ENCODE measurements at places on chromosomes 11 and 22.

- DNase-seq = no peak
Observed at GRCh38 chr11:45856044-45856468, 8.8 kb downstream of the CRY2 start.

GRCh38 chr11:128061281-128061871 is 526.0 kb downstream of the ETS1 start:
- DNase-seq = no peak

DNA sequence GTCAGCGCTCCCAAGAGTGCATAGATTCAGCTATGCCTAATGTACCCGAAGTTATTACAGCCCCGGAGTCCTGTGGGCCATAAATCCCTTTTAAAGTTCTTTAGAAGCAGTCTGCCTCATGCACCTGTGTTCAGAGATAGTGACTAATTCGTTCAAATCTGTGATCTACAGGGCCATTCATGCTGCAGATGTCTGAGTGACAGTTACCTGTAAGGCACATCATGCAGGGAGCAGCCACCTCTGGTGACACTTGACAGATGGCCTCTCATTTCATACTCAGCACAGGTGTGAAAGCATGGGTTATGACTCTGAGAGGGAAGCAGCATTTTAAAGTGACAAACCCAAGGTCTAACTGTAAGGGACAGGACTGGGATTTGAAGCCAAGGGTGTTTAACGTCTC is 2.4 kb upstream of the E2F8 start:
- DNase-seq = no peak

DNA sequence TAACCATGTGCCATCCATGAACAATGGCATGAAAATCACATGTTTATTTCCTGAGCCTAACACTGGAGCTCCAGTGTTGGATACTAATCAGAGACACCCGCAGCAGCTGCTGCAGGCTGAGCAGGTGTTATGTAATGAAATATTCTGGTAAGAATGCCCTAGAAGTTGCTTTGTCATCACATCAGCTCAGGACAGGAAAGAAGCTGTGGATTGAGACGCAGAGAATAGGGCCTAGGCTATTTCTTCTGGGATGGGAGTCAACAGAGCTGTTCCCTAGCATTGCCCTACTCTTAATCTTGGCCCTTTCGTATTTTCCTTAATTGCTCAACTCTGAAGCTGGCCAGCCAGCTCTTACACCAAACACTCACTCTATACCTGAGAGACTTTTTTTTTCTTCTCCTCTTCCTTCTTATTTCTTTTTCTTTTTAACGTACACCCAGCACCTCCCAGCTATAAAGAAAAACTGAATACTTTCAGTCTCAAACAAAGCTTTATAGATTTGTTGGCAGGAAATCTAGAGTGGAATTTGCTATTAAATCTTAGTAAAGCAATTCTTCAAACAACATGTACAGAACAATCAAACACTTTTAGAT is 31.9 kb downstream of the RASSF10 start:
- no peak for DNase-seq

- no peak for DNase-seq
Observed at GRCh38 chr11:8287703-8288102, 24.0 kb upstream of the LMO1 start.

DNA sequence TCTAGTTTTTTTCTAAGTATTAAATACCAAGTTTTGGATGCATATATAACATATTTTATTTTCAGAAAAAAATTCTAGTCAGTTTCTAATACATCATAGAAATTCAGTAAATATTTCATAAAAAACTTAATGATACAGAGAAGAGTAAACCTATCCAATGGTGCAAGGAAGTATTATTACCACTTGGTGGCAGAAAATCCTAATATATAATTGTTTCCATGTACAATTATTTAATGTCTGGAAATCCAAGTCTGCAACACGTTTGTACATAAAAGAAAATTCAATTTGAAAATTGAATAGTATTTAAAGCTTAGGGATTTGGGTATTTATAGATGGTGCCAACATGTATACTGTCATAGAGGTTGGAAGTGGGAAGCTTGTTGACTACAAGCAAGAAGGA is 127.0 kb downstream of the TRPC6 start:
- no peak for DNase-seq

GRCh38 chr22:45455621-45456020 is 42.1 kb downstream of the RIBC2 start:
- DNase-seq = no peak

GRCh38 chr22:23233752-23234408 is 53.6 kb downstream of the BCR start:
- DNase-seq = no peak

DNA sequence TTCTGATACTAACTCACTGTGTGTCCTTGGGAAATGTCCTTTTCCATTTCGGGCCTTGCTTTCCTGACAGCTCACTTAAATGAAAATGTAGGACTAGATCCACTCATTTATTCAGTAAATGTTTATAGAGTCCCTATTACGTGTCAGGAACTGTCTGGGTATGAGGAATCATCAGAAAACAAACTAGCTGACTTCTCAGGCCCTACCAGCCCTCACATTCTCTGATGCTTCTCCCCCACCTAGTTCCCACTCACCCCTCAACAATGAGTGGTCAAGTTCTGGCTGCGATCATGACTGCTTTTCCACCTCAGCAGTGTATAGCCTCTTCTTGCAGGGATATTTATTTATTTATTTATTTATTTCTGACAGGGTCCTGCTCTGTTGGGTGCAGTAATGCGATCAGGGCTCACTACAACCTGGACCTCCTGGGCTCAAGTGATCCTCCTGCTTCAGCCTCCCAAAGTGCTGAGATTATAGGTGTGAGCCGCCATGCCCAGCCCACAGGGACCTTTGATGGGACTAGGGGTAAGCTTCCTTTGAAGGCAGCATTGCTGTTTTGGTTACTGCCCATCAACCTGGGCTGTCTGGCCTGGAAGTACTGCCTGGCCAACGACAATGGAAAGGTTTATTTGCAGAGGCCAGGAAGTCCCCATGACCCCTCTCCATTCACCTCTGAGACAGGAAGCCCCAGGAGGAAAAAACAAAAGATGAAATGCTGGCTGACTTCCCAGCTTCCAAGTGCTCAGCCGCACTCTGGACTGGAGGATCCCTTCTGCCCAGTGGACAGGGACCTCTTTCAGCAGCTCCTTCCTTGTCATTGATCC is 33.1 kb upstream of the POLD3 start:
- no peak for DNase-seq

GRCh38 chr11:111976119-111976766 is 39.1 kb downstream of the DIXDC1 start:
- no peak for DNase-seq

- DNase-seq = peak; percentile 76
Observed at GRCh38 chr22:26364066-26365015, 64.7 kb upstream of the ASPHD2 start.

DNA sequence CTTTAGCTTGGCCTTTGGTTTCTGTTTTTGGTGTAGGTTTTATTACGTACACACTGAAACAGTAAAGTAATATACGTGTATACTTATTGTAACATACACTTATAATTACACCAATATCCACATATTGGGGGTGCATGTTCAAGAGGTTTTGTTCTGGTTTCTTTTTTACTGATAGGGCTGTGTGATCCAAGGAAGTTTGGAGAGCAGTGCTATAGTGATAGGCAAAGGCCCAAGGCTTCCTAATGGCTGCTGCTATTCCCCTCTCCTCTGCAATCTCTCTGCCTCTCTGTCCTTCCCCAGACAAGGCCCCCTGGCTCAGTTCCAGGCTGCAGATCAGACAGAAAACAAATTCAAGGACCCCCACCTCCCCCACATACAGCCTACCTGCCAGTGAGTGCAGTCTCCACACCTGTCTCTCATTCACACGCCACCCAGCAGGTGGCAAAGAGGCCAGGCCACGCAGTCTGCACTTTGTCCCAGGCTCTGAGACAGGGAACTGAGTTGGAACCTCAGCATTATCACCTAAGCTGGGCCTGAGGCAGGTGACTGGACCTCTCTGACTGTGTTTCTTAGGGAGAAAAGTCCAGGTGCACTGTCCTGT is 15.1 kb downstream of the TMEM184B start:
- no peak for DNase-seq

DNA sequence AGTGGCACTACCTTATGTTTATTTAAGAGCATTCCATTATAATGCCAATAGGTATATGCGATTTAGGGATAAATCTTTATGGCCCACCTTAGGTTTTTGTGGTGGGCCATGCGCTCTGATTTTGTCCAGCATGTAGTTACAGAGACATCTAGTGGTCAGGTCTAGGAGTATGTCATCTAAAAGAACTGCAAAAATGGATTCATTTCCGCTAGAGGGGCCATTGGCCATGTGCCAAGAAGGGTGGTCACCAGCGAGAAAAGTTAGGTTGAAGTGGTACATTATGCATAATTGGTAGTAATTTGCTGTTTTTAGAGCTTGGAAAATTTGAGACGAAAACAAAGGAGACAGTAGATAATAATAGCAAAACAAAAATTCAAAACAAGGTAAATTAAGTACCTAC is 27.7 kb downstream of the LRRC4C start:
- no peak for DNase-seq

DNA sequence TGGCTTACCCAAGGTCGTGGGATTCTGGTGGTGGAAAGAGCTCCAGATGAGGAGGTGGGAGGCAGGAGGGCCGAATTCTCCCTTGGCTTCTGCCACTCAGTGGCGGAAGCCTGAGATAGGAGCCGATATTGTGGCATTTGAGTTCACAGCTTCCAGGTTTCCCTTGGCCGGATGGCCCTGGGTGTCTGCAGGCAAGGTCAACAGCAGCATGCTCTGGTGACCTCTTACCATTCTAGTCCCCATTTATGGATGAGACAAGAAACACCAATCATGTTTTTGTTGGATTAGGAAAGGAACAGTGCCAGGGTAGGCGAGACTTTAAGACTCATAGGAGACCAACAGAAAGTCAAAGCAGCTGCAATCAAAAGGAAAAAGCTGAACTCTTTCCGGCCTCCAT is 89.7 kb downstream of the GRAMD1B start:
- no peak for DNase-seq

DNA sequence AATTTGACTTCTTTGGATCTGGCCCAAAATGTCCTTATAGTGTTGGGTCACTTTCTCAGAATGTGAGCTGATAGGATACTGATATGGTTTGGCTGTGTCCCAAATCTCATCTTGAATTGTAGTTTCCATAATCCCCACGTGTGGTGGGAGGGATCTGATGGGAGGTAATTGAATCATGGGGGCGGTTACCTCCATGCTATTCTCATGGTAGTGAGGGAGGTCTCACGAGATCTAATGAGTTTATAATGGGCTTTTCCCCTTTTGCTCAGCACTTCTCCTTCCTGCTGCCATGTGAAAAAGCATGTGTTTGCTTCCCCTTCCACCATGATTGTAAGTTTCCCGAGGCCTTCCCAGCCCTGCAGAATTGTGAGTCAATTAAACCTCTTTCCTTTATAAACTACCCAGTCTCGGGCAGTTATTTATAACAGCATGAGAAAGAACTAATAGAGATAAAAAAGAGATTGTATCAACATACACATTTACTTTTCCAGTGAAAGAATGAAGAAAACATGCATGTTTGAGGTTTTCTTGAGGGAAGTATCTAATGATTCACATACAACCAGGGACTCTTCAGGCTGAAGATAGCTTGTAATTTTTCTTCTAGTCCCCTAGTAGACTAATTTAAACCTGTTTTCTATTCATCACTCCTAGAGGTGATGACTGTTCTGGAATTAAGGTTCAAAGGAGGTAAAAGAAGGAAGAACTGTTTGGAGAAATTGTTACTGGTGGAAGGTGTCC is 17.3 kb upstream of the CSTF3 start:
- DNase-seq = no peak

DNA sequence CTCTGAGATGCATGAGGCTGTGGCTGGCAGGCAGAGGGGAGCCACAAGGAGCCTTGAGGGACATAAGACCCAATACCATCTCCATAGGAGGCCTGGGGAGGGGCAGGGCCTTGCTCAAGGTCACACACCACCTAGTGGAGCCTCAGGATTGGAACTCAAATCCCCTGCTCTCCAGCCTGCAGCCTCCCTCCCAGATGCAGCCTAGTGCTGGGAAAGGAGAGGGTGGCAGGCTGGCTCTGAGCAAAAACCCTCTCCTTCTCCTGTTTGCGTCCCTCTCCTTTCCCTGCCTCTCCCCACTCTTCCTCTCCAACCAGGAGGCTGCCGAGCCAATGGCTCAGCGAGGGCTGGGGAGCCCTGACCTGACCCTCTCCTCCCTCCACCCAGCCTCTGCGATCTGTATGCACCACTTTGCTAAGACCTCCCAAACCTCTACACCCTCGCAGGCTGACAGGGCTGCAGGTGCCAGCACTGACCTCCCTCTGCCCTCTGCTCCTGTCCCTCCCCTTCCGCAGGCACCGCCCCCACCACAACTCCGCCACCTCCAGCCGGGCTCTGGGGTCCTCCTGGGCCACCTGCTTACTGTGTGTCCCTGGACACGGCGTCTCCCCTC is 14.7 kb downstream of the IGLL1 start:
- DNase-seq = no peak

DNA sequence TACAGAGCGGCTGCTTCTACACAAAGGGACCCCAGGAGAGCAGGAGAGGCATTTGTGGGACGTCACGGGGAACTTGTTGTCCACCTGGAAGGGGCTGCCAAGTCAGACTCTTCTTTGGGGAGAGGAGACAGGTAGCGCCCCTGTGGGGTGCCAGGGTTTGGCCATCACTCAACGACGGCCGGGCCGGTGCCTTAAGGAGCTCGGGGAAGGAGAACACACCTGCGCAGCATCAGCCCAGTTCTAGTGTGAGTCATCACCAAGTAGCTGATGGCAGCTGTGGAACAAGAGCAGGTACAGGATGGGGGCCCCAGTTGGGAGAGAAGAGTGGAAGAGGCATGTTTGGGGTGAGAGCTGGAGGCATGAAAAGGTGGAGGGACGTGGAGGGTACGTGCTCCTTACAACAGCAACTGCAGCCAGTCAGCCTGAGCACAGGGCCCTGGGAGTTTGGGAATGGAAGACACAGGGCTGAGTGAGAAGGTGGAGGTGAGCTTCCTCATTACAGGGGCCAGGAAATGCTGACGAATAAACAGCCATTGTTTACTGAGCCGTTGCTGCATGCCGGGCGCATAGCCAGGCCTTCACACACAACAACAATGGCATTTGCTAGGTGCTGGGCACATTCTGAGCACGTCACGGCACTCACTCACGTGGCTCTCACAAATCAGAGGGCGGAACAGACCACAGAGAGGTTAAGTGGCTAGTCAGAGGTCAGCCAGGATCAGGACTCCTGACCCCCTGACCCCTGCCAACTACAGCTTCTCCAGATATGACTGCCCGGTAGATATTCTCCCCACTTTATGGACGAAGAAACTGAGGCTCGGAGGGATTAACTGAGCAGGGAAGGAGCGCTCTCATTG is 29.1 kb upstream of the TP53I11 start:
- no peak for DNase-seq

DNA sequence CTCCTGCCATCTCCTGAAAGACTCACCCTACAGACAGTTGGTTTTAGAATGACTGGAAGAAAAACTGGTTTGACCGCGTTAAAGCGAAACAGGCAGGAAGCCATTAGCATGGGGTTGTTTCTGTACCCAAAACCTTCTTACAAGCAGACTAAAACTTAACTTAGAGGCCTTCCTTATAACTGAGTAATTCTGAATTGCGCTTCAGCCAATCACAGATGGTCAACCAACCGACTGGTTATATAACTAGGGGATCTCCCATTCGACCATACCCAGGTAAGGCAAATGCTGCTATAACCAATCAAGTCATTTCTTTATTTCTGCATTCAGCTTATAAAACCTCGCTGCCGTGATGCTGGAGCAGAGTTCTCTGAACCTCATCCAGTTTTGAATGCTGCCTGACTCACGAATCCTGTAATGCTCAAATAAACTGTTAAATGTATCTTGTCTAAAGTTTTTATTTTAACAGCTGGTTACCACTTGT is 87.8 kb upstream of the DRD2 start:
- peak; percentile 62 for DNase-seq

Measured in activated CD8-positive, alpha-beta memory T cell treated with anti-CD3 and anti-CD28 coated beads, Interleukin-2, amount 10 ng/mL, durations not matched to agents 7 days and 5 days (primary cell).